Upper lobe of right lung (tissue), 1 donor: ENCODE measurements at places on chromosomes 4 and X.

DNA sequence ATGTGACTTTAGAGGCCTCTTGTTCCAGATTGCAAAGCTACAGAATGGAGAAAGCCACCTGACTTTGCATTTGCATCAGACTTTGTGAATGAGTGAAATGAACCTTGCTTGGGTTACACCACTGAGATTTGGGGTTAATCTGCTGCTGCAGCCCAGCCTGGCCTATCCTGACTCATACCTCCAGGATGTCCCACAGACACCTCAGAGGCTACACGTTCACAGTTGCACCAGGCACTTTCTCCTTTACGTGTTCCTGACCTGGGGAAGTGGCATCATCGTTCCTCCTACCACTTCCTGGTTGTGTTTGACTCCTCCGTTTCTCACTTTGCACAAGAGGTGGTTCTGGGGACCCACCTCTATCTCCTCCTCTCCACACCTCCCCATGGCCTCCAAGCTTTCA is 9.2 kb upstream of the SORCS2 start:
- no peak overlapping the region for H3K27ac ChIP-seq
- no peaks in the 10 kb centered on the region for H3K36me3 ChIP-seq
- no peak overlapping the region for H3K4me3 ChIP-seq
- DNase-seq, result no peak

DNA sequence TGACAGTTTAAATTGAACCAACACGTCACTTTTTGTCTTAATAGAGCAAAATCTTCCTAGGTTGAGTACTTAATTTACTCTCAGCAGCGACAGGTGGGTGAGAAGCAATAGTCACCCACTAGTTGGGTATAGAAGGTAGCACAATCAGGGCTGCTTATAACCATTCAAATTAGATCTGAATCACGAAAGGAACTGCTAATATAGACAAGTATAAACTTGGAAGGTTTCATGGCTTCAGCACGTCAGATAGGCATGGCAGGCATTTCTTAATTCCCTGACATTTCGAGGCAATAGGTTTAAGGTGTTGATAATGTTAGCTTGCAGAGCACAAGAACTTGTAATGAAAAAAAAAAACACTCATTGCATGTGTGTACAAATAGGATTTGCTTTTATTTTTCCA is 853.4 kb downstream of the PCDH7 start:
- no peaks in the 10 kb centered on the region for H3K27me3 ChIP-seq
- no peak for DNase-seq
- no peaks in the 10 kb centered on the region for H3K4me1 ChIP-seq
- H3K36me3 ChIP-seq, result no peaks in the 10 kb centered on the region
- H3K4me3 ChIP-seq, result no peak overlapping the region

DNA sequence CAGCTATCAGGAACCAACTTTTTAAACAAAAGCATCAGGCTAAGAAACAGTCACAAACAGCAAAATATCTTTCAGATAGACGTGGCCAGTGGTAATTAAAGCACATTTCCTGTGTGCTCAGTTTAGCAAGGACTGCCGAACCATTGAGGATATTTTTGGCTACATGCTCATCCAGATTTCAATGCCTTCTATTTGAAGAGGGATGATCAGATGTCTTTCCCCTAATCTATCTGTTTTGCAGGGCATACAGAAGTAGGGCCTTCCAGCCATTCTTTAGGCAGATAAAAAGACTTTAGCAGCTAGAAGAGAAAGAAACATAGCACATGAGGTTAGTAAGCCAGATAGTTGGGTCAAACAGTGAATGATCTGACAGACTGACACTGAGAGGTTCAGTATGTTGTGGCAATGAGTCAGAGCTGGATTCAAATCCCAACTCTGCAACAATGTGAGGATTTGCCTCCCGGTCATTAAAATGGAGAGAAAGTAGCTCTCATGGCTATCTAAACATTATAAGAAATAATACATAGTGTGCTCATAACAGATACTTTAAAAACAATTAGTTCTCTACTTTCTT is 100.0 kb upstream of the PRKG2 start:
- H3K27ac ChIP-seq, result peak overlapping the region; percentile 39
- no peaks in the 10 kb centered on the region for H3K4me1 ChIP-seq
- no peaks in the 10 kb centered on the region for H3K27me3 ChIP-seq
- no peak for DNase-seq

GRCh38 chr4:74543983-74544382 is 99.0 kb downstream of the AREG start:
- DNase-seq, result no peak
- no peak overlapping the region for H3K27ac ChIP-seq
- no peak overlapping the region for H3K4me3 ChIP-seq
- H3K27me3 ChIP-seq, result no peaks in the 10 kb centered on the region

GRCh38 chrX:41180194-41180908 is 95.1 kb downstream of the USP9X start:
- no peak overlapping the region for H3K4me3 ChIP-seq
- H3K27ac ChIP-seq, result no peak overlapping the region
- H3K36me3 ChIP-seq, result peaks cover 9% of the 10 kb centered on the region
- peaks cover 4% of the 10 kb centered on the region for H3K4me1 ChIP-seq

GRCh38 chr4:127236889-127237288 is 395.9 kb upstream of the INTU start:
- no peak overlapping the region for H3K27ac ChIP-seq
- no peaks in the 10 kb centered on the region for H3K36me3 ChIP-seq
- no peak overlapping the region for H3K4me3 ChIP-seq
- no peak for DNase-seq

DNA sequence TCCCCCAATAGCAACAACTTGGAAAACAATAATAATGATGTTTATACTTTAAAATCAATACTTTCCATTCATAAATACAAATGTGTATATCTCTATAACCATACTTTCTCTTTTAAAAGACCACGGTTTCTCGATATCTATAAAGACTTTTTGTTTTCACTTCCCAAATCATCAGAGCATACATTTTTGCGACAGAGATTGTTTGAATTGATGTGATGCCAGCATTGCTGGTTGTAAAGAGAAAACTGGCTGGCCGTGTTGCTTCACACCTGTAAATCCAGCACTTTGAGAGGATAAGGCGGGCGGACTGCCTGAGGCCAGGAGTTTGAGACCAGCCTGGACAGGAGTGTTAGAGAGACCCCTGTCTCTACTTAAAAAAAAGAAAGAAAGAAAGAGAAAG is 77.6 kb upstream of the ZNF518B start:
- no peaks in the 10 kb centered on the region for H3K4me1 ChIP-seq
- no peaks in the 10 kb centered on the region for H3K27me3 ChIP-seq

- no peak for DNase-seq
- H3K36me3 ChIP-seq, result no peaks in the 10 kb centered on the region
- H3K27me3 ChIP-seq, result no peaks in the 10 kb centered on the region
These were observed 79.5 kb upstream of the MAGEB10 start for GRCh38 chrX:27728291-27728690.

DNA sequence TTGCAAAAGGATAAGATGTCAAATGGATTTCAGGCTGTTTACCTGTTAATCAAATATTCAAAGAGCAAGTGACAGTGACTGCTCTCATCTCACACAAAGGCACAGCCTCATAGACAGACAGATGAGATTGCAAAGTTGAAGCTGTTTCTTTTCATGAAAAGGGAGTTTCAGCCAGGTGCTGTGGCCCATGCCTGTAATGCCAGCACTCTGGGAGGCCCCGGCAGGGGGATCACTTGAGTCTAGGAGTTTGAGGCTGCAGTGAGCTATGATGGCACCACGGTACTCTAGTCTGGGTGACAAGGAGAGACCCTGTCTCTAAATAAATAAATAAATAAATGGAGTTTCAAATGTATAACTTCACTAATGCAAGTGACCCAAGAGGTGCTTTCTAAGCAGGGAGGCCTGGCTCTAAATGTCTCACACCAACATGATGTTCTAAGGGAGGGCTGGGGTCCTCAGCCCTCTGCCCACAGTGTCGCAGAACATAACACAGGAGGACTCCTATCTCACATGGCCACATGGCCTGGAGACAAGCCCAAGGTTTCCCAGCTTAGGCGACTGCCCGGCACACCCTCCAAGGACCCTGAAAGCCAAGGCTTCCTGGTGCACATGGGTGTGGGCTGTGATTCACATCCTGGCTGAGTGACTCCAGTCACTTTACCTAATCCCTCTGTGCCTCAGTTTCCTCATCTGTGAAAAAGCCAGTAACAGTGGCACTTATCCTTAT is 26.8 kb downstream of the PPP2R2C start:
- H3K27ac ChIP-seq, result no peak overlapping the region
- no peaks in the 10 kb centered on the region for H3K36me3 ChIP-seq
- no peaks in the 10 kb centered on the region for H3K27me3 ChIP-seq
- no peaks in the 10 kb centered on the region for H3K4me1 ChIP-seq
- DNase-seq, result no peak

DNA sequence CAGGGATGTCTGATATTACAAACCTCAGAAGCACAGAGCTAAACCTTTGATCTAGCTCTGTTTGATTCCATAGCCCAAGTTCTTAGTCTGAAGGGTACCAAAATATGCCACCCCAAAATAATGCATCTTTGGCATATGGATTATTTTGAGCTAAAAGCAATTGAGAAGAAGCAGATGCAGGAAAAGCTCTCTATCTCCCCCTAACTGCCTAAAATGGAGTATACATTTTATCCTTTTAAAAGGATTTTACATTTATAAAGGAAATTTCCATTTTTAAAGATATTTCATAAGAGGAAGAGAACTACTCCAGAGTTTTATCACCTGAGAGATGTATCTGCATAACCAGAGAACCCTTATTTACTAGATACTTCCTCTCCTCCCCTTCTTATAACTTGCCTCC is 158.7 kb downstream of the ZNF674 start:
- no peaks in the 10 kb centered on the region for H3K27me3 ChIP-seq
- H3K36me3 ChIP-seq, result no peaks in the 10 kb centered on the region
- H3K4me3 ChIP-seq, result no peak overlapping the region

GRCh38 chrX:20362268-20363267 is 95.9 kb upstream of the RPS6KA3 start:
- no peak overlapping the region for H3K4me3 ChIP-seq
- no peak for DNase-seq
- H3K4me1 ChIP-seq, result no peaks in the 10 kb centered on the region
- H3K27ac ChIP-seq, result peak overlapping the region; percentile 82
- no peaks in the 10 kb centered on the region for H3K27me3 ChIP-seq

DNA sequence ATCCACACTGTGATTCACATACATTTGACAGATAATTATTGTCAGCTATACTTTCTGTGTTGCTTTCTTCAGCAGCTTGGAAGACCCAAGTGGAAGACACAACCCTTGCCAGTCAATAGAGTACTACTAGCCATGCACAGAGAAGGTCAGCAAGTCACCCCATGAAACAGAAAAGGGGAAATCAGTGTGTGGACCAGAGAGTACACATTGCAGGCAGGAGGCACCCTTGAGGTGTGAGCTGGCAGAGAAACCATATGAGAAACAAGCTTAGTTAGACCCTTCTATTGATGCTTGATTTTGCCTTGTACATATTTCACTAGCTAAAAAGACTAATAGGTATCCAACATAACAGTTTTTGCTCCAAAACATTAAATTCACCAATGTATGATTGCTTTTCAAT is 99.5 kb downstream of the NLGN4X start:
- no peaks in the 10 kb centered on the region for H3K4me1 ChIP-seq
- no peaks in the 10 kb centered on the region for H3K27me3 ChIP-seq
- H3K36me3 ChIP-seq, result no peaks in the 10 kb centered on the region
- H3K27ac ChIP-seq, result no peak overlapping the region
- no peak for DNase-seq
- H3K4me3 ChIP-seq, result no peak overlapping the region

DNA sequence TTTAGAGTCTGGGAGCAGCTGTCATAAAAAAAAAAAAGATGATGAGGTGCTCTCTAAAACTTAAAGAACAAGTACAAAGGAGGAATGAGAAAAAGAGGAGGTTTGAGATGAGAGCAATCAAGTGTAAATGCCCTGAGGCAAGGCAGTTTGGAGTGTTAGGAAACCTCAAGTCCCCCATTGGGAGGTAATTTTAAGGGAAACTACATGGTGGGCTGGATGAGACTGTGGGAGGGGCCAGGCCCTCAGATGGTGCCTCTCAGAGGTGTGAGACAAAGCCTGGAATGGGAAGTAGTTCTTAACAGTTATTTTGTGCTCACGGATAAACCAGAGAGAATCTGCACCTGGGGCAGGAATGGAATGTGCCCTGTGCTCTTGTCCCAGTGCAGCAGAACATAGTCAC is 1.9 kb upstream of the MAGEB3 start:
- no peaks in the 10 kb centered on the region for H3K4me1 ChIP-seq
- no peak for DNase-seq
- no peaks in the 10 kb centered on the region for H3K36me3 ChIP-seq
- no peak overlapping the region for H3K27ac ChIP-seq

DNA sequence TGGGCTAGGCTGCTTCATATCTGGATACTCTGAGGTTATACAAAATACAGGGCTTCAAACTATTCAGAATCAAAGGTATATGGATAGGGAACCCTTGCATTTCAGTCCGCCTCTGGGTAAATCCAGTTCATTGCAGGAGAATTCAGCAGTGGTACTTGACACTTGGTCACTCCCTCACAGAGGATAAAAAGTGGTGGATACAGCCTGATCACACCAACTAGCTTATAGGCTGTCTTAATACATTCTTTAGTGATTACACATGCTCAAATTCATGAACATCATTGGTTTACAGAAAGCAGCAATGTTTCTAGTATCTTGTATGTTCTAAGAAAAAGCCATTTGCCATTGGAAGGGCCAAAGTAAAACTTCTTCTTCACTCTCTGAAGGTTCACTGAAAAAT is 104.8 kb upstream of the PDE5A start:
- peaks cover 37% of the 10 kb centered on the region for H3K4me1 ChIP-seq
- no peaks in the 10 kb centered on the region for H3K27me3 ChIP-seq
- no peak for DNase-seq
- H3K27ac ChIP-seq, result no peak overlapping the region
- no peaks in the 10 kb centered on the region for H3K36me3 ChIP-seq

GRCh38 chr4:54657185-54657550 is 589 bp upstream of the KIT start:
- H3K27me3 ChIP-seq, result peaks cover 31% of the 10 kb centered on the region
- no peak overlapping the region for H3K27ac ChIP-seq
- no peak for DNase-seq
- H3K36me3 ChIP-seq, result no peaks in the 10 kb centered on the region
- H3K4me3 ChIP-seq, result peak overlapping the region; percentile 60

GRCh38 chrX:119573222-119573621 is 1.1 kb upstream of the UBE2A start:
- H3K36me3 ChIP-seq, result no peaks in the 10 kb centered on the region
- H3K4me1 ChIP-seq, result peaks cover 4% of the 10 kb centered on the region
- H3K27me3 ChIP-seq, result no peaks in the 10 kb centered on the region

- H3K27me3 ChIP-seq, result no peaks in the 10 kb centered on the region
- no peaks in the 10 kb centered on the region for H3K4me1 ChIP-seq
- DNase-seq, result no peak
These were observed 740.7 kb downstream of the FAM133A start for GRCh38 chrX:94414746-94415145.

- no peaks in the 10 kb centered on the region for H3K27me3 ChIP-seq
- no peaks in the 10 kb centered on the region for H3K36me3 ChIP-seq
- no peak overlapping the region for H3K4me3 ChIP-seq
- H3K27ac ChIP-seq, result no peak overlapping the region
These were observed 30.7 kb downstream of the SRPX2 start for GRCh38 chrX:100674705-100675104.
